ENCODE measurements at places on chromosomes 2 and 18. TPM values are rescaled to one million over a fixed set of nuclear protein-coding genes. Genes with fewer than 3 reads are reported as not detected.

GRCh38 chr2:26184555-26185303 is 11.8 kb downstream of the GAREM2 start:
- no peak overlapping the region for H3K27ac ChIP-seq
- peaks cover 3% of the 10 kb centered on the region for H3K4me1 ChIP-seq
- H3K4me3 ChIP-seq, result peak overlapping the region; percentile 52
- no peaks in the 10 kb centered on the region for H3K36me3 ChIP-seq

GRCh38 chr2:168380500-168380899 is 75.6 kb upstream of the CERS6 start:
- no peaks in the 10 kb centered on the region for H3K27me3 ChIP-seq
- H3K27ac ChIP-seq, result no peak overlapping the region
- no peak for DNase-seq
- no peak overlapping the region for H3K4me3 ChIP-seq

DNA sequence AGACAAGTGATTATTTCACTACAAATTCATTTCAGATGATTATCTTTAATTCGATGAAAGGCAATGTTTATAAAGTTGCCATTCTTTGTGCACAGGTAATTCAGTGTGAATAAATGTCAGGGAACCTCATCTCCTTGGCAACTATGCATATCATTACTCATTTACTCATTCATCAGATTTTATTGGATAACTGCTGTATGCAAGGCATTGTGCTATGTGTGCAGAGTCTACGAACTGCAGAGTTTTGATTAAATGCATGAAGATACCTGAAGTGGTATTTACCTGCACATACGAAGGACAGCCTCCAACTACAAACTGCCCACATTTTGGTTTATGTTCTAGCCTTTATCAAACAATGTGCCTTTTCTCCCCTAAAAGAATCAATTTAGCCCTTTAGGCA is 3.5 kb downstream of the RND3 start:
- peak; percentile 48 for DNase-seq
- peak overlapping the region; percentile 87 for H3K4me3 ChIP-seq
- H3K27me3 ChIP-seq, result no peaks in the 10 kb centered on the region
- peaks cover 54% of the 10 kb centered on the region for H3K4me1 ChIP-seq

RNF149 gene
- 57.6 TPM for total RNA-seq

- H3K4me3 ChIP-seq, result no peak overlapping the region
- DNase-seq, result peak; percentile 54
- no peaks in the 10 kb centered on the region for H3K27me3 ChIP-seq
Observed at GRCh38 chr18:56168049-56168781, 470.2 kb downstream of the TXNL1 start.

DNA sequence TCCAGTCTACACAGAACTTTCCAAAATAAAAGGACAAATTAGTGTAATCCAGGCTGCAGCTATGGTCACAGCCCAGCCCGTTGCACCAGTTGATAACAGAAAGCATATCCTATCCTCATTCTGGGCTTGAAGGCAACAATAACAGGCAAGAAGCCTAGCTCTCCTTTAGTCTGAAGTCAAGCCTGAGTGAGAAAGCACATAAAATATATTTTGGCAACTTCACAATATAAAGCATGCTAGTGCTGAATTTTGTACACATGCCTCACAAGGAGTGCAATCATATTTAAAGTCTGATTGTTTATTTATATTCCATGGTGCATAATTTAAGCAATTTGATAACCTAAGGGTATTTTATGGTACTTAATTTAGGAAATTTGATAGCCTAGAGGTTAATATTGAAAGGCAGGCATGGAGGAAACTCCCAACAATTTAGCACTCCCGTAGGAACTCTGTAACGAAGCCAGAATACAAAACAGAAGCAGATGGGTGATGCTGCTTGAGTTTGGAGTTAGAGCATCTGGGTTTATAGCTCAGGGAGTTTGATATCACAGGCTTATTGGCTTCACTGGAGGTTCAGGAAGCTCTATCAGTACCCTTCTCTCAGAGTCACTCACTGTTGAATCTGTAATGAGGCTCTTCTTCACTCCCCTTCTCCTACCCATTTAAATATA is 1199.1 kb upstream of the GYPC start:
- DNase-seq, result no peak
- H3K27me3 ChIP-seq, result no peaks in the 10 kb centered on the region
- H3K27ac ChIP-seq, result no peak overlapping the region
- H3K36me3 ChIP-seq, result no peaks in the 10 kb centered on the region
- no peak overlapping the region for H3K4me3 ChIP-seq

DNA sequence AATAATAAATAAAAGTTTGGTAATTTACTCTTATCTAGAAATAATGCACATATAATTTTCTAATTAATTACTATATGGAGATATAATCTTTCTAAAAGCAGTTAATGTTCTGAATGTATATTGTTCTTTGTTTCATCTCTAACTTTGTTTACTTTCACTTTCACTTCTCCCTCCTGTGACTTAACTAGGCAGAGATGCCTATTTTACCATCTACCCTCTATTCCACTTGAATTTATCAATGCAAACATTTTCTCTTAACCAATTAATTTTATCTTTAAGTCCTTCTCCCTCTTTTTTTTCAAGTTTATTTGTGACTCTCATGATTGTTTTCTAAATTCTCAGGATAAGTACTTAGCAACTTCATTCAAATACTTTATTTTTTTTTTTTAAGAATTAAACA is 55.1 kb upstream of the IL1RL1 start:
- peak overlapping the region; percentile 12 for H3K27ac ChIP-seq
- no peaks in the 10 kb centered on the region for H3K27me3 ChIP-seq

- H3K4me1 ChIP-seq, result no peaks in the 10 kb centered on the region
- no peaks in the 10 kb centered on the region for H3K27me3 ChIP-seq
- no peak overlapping the region for H3K4me3 ChIP-seq
- no peak for DNase-seq
- peaks cover 4% of the 10 kb centered on the region for H3K36me3 ChIP-seq
Observed at GRCh38 chr2:71637736-71638135, 184.4 kb downstream of the DYSF start.

NEB gene
- total RNA-seq, result 3.6 TPM

Data from endothelial cell of umbilical vein (primary cell).